ENCODE measurements at places on chromosomes 16 and 17.

GRCh38 chr17:1515640-1516387 is 598 bp downstream of the INPP5K start:
- peak; percentile 34 for DNase-seq

DNA sequence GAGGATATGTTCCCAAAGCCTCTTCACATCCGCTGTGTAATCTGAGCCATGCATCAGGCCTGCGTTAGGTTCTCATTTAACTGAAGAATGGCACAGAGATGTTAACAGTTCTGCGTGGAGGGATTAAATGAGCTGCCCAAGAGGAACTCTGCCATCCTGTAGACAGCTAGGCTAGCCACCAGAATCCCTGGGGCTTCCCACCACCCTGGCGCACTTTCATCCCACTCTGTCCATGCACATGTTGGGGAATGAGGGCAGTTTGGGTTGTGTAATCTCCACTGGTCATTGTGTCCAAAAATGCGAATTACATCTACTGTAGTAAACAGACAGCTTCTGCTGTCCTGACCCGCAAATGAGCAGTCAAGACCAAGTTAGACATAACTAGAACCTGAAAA is 1.0 kb upstream of the GLG1 start:
- no peak for DNase-seq

GRCh38 chr17:1604831-1605528 is 23.7 kb downstream of the SLC43A2 start:
- no peak for DNase-seq

- no peak for DNase-seq
These were observed 116.6 kb downstream of the ZNF18 start for GRCh38 chr17:11880714-11881113.

GRCh38 chr17:40533896-40534295 is 31.4 kb downstream of the CCR7 start:
- DNase-seq: no peak

DNA sequence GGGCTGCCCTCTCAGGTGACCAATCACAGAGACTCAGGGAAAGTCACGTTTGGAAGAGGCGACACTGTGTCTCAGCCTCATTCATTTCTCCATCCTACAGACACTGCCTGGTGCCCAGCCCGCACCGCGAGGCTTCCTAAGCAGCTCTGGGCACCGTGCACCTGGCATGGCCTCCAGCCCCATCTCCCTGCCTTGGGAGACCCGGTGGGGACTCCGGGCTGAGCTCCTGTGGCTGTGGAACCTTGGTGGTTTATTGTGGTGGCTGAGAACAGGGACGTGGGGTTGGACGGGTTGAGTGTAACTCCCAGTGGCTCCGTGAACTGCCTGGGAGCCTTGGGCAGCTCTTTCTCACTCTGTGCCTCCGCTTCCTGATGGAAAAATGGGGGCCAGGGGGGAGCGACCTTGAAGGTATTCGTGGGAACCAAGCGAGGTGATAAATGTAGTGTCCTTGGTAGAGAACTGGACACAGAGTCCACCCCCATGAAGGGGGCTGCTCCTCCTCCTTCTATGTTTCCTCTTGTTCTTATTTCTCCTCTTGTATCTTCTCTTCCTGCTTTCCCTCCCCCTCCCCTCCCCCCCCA is 215.4 kb downstream of the SEC14L1 start:
- no peak for DNase-seq

DNA sequence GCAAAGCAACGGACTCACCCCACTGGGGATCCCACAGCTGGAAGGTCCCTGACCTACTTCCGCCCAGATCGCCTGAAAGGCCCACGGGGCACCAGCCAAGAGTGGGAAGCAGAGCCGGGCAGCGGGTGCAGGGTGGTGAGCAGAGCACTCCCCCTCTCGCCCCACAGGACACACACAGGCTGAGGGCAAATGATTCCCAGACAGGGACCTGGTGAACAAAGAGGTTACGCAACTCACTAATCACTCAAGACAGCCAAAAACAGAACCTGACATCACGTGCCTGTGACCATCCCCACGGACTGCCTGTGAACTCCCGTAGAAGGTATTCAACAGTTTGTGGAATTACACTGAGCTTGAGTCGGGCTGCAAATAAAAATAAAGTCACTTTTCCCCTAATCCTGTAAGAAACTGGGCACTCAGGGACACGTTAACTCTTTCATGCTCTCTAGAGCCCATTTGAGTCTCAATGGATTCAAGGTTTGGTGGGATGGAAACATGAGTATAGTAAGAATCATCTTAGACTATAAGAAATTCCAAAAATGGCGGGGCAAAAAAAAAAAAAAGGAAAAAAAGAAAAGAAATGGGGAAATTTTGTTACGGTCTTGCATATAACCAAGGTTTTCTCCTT is 396.1 kb downstream of the SOX9 start:
- DNase-seq: no peak

GRCh38 chr16:17224879-17225281 is 245.9 kb downstream of the XYLT1 start:
- no peak for DNase-seq

DNA sequence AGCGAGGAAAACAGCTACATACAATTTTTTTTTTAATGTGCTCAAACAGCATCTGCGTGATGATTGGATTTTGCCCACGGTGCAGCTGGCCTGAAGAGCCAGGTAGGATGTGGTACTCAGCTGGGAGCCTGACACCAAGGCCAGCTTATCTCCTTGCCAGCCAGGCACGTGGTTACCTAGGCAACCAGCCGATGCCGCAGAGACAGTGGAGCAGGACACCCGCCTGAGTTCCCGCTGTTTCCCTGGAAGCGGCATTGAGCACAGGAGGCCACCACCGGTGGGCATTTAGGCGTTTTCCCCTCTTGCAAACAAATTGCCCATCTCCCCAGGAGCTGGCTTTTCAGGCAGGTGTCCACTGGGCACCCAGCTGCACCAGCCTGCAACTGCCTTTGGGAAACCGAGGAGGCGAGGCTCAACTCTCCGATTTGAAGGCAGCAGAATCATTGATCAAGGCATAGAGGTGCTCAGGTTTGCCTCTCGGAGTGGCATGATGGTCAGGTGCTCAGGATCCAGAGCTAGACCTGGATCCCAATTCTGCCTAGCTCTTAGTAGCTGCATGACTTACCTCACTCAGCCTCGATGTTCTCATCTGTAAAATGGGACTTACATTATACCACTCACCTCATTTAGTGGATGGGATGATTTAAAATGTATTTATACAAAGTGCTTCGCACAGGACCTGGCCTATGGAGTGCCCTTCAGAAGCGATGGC is 137.5 kb upstream of the PLCG2 start:
- no peak for DNase-seq

DNA sequence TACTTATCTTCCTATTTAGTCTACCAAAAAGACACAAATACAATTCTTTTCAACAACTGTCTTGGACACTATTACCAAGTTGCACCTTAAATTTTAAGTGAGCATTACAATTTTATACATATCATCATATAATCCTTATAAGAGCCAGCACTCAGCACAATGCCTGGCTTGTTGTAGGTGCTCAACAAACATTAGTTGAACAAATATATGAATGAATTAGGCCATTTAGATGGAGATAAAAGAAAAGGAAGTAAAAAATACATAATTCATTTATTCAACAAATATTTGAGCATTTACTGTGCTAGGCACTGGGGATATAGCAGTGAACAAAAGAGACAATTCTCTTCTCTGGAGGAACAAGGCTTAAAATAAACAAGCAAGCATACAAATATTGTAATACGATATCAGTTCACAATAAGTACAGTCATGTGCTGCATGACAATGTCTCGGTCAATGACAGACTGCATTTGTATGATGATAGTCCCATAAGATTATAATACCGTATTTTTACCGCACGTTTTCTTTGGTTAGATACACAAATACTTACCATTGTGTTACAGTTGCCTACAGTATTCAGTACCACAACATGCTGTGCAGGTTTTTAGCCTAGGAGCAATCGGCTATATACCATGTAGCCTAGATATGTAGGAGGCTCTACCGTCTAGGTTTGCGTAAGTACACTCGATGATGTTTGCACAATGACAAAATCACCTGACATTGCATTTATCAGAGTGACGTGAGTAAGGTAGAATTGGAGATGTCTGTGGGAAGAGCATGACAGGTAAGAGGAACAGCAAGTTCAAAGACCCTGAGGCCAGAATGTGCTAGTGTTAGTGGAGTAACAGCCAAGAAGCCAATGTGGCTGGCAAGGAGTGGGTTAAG is 86.4 kb upstream of the HS3ST2 start:
- DNase-seq: no peak

- no peak for DNase-seq
These were observed 13.5 kb downstream of the ACTG1 start for GRCh38 chr17:81498953-81499600.

DNA sequence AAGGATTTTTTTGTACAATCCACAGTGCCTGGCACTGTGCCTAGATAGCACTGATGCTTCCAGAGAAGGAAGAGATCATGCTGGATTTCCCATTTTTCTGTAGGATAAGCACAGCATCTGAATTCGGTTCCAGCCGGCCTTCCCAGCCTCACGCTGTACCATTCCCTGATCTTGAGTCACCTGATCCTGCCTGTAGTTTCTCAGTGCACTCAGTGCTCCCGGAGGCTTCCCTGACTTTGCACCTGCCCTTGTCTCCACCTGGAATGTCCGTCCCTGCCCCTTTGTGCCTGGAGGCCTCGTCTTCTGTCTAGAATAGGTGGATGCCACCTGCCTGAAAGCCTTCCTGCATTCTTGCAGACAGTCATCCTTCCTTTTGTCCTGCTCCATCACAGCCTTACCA is 179.9 kb downstream of the CCDC182 start:
- DNase-seq: no peak

DNA sequence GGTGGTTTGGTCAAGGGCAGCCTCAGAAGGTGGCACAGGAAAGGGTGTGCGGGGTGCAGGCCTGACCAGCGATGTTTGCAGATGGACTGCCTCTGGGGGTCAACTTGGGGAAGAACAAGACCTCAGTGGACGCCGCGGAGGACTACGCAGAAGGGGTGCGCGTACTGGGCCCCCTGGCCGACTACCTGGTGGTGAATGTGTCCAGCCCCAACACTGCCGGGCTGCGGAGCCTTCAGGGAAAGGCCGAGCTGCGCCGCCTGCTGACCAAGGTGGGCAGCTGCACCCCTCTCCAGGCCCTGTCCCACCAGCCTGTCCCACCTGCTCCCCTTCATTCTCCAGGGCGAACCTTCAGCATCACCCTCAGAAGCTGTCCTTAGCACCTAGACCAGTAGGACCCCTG is 12.5 kb downstream of the DHODH start:
- DNase-seq: no peak
